H4 (cell line): ENCODE measurements at places on chromosomes 2 and 18. TPM values are rescaled to one million over a fixed set of nuclear protein-coding genes. Genes with fewer than 3 reads are reported as not detected.

RMDN2 gene
- total RNA-seq, result 1.7 and 2.4 TPM in 2 replicates

- DNase-seq, result peak; percentile 70
Observed at GRCh38 chr2:169824373-169825333, at the start of gene METTL5. Gene METTL5 (minus strand): TSS chr2:169824905. CDS start chr2:169824597, 308 bp downstream.

FBXO48 gene
- total RNA-seq, result 0.31 and 0.72 TPM in 2 replicates

TLX2 gene
- not detected in 2 replicates for total RNA-seq

DNA sequence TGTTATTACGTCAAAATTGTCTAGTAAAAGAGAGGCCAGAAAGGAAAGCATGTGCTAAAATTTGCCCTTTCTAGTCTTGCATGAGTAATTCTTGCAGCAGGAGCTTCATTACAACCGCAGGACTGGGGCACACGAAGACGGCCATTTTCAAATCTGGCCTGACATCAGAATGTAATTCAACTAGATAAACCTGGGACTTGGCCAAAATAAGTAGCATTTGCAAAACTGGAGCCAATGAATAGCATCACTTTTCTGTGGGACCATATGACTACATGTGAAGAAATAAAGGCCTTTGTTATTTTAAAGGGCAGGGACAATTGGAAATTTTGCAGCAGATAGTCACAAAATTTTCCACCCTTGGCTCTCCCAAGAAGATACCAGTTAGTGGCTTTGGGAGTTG lies 3.0 kb upstream of the FZD7 start:
- no peak for DNase-seq

DNA sequence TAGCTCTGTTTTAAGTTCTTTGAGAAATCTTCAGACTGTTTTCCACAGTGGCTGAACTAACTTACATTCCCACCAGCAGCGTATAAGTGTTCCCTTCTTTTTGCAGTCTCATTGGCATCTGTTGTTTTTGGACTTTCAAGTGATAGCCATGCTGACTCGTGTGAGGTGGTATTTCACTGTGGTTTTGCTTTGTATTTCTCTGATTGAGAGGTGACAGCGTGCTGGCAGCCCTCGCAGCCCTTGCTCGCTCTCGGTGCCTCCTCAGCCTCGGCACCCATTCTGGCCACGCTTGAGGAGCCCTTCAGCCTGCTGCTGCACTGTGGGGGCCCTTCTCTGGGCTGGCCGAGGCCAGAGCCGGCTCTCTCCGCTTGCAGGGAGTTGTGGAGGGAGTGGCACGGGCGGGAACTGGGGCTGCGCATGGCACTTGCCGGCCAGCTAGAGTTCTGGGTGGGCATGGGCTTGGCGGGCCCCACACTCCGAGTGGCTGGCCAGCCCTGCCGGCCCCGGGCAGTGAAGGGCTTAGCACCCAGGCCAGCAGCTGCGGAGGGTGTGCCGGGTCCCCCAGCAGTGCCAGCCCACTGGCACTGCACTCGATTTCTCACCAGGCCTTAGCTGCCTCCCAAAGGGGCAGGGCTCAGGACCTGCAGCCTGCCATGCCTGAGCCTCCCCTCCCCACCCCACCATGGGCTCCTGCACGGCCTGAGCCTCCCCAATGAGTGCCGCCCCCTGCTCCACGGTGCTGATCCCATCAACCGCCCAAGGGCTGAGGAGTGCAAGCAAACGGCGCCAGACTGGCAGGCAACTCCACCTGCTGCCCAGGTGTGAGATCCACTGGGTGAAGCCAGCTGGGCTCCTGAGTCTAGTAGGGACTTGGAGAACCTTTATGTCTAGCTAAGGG lies 151.8 kb downstream of the IRS1 start:
- no peak for DNase-seq
